Peyer's patch (tissue), 4 donors: ENCODE measurements at places on chromosomes 4 and X. TPM values are rescaled to one million over a fixed set of nuclear protein-coding genes. Genes with fewer than 3 reads are reported as not detected.

DNA sequence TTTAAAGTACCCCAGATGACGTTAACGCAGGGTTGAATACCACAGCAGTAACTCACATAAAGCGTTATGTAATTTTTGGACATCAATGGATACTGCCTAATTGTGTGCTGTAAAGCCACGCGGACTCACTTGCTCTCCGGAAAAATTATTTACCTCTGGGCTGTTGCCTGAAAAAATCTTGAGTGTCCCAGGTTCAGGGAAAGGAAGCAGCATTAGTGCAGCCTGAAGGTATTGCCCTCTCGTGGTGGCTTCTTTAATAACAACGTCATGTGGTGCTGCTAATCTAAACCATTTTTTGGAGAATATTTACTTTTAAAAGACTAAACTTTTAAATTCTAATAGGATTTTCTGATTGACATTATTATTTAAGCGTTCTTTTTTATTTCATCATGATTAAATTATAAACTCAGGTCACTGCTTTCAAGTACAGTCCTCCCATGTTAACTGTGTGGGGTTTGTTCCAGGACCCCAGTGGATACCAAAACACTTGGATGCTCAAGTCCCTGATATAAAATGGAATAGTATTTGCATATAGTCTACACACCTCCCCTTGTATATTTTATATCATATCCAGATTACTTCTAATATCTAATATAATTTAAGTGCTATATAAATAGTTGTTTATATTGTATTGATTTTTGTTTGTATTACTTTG, 384.8 kb downstream of the FAM133A start:
- peak; percentile 50 for DNase-seq

DNA sequence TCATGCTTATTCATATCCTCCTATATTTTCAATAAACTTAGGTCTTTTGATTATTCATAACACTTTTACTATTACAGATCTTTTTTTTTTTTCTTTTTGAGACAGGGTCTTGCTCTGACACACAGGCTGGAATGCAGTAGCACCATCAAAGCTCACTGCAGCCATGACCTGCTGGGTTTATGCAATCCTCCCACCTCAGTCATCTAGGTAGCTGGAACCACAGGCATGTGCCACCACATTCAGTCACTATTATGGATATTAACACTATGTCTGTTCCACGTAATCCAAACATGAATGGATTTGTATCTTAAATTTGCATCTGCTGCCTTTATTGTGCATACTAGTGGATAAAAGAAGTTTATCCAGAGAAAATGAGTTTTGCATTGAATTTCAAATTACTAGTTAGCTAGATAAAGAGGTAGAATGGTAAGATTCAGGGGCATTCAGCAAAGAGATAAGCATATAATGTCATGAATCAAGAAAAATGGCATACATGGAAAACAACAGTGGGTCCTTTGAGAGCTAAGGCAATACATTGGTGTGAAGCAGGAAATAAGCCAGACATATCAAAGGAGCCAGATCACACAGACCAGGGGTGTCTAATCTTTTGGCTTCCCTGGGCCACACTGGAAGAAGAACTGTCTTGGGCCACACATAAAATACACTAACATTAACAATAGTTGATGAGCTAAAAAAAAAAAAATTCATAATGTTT, 13.9 kb downstream of the ANAPC10 start:
- no peak for DNase-seq

The GC gene
- not detected for total RNA-seq

GRCh38 chrX:54116391-54116790, 66.7 kb downstream of the FAM120C start:
- DNase-seq, result no peak

The ARSJ gene
- 1.0 TPM for total RNA-seq

GRCh38 chrX:101359966-101360365, 11.4 kb upstream of the TIMM8A start:
- no peak for DNase-seq

DNA sequence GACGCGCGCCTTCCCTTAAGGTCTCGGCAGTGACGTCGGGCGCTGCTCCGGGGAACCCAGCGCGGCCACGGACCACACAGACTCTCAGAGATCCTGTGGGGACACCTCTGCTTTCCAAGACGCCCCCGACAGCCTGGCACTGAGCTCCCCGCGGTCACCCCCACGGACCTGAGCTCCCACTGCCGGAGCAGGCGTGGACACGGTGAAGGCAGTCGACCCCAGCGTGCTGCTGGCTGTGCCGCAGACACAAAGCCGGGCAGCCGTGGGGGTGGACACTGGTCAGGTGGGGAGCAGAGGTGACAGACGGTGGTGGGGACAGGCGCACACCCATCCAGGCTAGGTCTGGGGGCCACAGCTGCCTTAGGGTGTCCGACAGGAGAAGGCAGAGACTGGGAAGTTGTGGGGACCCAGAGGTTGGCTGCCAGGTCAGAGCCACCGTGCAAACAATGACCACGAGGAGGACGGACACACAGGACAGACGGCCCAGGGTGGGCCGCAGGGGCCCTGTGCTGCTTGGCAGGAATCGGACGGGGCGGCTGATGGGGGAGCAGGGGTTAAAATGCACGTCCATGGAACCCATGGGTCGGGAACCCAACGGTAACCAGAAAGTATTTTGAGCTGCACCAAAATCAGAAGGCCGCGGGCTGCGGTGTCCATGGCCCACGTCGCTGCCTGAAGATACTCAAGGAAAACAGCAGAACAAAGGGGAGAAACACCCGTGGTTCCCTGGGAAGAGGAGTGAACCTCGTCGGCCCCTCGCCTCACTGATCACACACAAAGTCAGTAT, 16.6 kb upstream of the GTPBP6 start:
- DNase-seq, result no peak

DNA sequence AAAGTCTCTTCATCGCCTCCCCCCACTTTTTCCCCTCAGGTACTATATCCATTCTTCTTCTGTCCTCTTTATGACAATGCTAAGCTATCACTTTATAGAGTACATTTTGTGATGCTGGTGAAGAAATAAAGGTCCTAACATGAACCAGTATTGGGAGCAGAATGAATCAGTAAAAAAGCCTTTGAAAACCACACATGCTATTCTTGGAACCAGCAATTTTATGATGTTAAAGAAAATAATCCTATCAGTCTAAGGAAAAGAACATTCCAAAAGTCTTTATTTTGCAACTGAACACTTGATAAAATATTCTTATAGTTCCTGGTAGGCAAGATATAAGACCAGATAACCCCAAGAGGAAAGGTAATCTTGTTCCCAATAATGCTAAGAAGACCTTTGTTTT, 107.8 kb upstream of the MCF2 start:
- no peak for DNase-seq

DNA sequence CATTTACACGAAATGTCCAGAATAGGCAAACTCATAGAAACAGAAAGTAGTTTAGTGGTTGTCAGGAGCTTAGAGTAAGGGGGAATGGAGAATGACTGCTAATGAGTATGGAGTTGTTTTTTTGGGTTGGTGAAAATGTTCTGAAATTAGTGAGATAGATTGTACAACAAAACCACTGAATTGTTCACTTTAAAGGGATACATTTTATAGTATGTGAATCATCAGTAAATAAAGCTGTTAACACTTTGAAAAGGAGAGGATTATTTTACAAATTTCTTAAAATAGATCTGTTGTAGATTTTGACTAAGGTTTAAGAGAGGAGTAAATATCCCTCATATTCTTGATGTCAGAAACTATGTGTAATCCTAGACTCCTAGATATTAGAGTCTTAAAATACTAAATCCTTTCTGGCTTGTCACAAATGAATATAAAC, 82.7 kb downstream of the RAPGEF2 start:
- no peak for DNase-seq
